ENCODE measurements at places on chromosomes 1 and 21.

DNA sequence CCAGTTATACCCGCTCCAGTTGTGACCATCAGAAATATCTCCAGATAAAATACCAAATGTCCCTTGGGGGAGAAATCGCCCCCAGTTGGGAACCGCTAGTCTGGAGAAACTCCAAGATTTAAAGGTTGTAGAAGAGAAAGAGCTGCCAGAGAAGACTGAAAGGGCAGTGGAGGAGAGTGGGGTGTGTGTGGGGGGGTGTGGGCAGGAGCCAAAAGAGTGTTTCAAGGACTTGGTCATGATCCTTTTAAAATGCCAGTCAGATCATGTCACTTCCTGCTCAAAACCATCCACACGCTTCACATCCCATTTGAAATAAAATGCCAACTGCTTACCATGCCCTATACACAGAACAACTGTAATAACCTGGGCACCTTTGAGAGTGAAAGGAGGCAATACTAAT, 3.4 kb upstream of the HEYL start:
- DNase-seq, result no peak

DNA sequence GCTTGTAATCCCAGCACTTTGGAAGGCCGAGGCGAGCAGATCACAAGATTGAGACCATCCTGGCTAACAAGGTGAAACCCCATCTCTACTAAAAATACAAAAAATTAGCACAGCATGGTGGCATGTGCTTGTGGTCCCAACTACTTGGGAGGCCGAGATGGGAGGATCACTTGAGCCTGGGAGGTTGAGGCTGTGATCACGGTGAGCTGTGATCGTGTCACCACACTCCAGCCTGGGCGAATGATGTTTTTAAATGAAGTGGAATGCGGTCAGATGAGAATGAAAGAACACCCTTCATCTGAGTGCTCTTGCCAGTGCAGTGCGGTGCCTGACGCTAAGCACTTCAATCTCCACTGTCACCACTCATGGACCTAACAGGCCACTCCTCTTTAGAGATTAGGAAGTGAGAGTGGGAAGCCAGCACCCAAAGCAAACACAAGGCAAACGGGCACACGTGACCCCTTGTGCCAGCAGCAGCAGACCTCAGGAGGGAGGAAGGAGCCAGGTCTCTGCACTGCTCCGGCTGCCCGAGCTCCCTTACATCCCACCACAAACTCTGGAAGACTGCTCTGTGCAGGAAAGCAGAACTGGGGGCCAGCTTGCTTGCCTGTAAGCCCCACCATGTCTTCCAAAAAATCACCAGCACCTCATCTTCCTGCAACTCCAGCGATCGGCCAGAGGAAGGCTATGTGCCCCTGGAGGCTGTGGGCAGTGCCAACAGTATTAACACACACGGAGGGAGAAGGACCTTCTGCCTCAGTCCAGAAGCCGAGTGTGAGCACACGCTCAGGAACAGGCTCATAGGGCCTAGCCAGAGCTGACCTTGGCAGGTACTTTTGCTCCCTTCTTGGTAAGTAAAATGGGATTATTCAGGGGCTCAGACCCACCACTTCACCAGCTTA, 9.7 kb downstream of the CTNNBIP1 start:
- DNase-seq, result no peak

GRCh38 chr1:40032240-40032891, 8.2 kb upstream of the CAP1 start:
- peak; percentile 18 for DNase-seq

DNA sequence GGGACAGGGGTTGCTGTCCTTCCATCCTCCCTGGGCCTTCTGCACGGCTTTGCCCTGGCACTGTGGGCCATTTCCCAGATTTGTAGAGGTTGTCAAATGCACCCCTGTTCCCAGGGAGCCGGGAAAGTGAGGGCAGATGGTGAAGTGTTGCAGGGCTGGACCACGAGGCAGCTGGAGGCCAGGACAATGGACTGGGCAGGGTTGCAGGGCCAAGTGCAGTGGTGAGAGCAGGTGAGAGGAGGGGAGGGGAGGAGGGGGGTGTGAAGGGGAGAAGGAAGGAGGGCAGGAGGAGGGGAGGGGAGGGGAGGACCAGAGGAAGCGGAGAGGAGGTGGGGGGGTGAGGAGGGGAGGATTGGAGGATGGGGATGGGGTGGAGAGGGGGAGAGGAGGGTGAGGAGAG, 443.9 kb downstream of the CAMTA1 start:
- DNase-seq, result no peak

GRCh38 chr1:27563591-27564471, 40.1 kb downstream of the AHDC1 start:
- DNase-seq, result no peak

- DNase-seq, result no peak
These were observed 4.5 kb downstream of the CNR2 start for GRCh38 chr1:23908453-23909341.
